ENCODE measurements at places on chromosomes 1 and 21.
A peak's percentile ranks its signal among the peaks of the same experiment; 100 is the strongest.

DNA sequence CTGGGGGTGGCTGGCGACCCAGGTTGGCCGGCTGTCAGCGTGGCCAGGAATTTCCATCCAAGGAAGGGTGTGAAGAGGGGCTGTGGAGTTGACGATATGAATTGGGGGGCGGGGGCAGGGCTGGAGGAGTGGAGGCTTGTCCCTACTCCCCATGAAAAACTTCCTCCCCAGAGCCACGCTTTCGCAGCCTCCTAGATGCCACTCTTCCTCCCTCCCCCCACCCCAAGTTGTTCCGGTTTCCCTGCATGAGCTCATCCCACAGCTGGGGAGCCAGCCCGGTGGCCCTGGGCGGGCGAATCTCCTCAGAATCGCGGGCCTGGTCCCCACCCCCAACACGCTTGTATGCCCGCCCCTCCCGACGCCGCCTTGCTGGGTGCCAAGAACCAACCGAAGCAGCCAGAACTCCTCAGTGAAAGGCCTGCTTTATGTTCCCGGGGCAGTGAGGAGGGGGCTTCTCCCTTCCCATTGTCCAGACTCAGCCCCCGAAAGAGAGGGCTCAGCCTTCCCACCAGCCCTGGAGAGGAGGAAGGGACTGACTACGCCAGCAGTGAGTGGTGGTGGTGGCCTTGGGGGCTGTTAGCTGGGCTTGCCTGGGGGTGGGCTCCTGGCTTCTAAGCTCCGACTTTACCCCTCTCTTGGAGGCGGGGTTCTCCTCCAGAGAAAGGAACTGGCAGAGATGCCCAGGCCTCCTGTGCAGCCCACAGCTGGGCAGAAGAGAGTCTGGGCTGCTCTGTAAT lies 1.8 kb upstream of the CSMD2 start:
- no peak for DNase-seq

GRCh38 chr1:16187748-16188401 lies 24.6 kb downstream of the ARHGEF19 start:
- peak; percentile 5 for DNase-seq

DNA sequence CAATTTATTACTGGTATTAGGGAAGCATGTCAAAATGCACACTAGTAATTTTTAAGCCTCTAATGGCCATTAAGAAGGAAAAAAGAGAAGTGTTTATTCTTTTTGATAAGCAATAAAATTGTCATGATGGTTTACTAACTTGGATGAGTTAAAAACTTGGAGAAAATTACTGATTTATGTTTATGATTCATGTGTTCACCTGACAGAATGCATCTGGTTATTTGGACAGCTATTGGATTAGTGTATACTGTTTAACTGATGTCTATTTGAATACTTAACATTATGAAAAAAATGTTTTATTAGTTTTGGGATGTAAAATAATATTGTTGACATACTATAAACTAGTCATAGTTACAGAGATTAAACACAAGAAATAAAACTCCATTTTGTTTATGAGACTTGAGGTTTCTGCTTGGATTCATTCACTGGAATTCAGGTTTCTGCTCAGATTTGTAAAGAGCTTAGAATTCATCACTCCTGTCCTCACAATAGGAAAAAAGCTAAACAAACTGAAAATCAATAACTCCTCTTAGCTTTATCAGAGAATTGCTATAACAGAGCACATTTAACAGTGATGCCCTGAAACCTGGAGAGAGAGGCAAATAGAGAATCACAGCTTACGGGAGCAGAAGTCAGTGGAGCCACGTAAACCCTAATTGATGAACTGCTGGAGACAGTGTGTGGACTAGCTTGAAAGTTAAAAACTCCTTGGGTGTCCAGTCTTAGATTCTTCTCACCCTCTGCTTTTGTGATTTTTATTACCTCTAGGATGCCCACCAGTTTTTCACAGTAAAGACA lies 56.7 kb downstream of the RALGPS2 start:
- no peak for DNase-seq

DNA sequence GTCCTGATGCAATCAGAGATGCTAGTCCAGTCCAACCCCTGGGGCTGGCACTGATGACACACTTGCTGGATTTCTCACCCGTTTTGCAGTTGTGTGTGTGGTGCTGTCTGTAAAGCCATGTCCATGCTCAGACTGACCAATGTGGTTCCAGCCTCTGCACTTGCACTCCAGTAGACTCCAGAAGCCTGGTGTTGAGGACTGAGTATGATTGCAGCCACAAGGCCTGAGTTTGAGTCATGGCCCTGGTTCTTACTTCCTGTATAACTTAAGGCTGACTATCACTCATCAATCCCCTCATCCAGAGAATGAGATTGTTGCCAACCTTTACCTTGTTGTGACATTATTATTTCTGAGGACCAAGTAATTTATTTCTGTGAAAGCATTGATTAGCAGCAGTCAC lies 34.8 kb upstream of the IKBKE start:
- DNase-seq: no peak

GRCh38 chr1:45686288-45687013 lies at the start of gene GPBP1L1:
GPBP1L1 (minus strand) TSS chr1:45686533; CDS start chr1:45659087, 27,446 bp downstream.
- peak; percentile 93 for DNase-seq

DNA sequence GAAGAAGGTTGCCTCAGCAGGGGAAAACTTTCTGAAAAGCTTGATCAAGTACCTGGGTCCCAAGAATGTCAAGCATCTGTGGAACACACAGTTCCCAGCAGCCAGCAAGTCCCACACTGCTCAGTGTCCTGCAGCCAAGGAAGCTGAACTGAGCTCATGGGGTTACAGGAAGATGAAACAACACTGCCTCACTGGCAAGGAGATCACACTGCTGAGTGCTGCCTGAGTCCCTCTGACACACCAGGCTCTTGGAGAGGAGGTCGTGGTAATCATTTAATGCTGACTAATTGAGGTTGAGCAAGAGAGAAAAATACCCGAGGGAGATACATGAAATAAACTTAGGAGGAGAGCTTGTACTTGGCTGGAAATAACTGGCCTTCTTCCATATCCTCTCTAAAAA lies 75.2 kb downstream of the MPZL1 start:
- DNase-seq: no peak

DNA sequence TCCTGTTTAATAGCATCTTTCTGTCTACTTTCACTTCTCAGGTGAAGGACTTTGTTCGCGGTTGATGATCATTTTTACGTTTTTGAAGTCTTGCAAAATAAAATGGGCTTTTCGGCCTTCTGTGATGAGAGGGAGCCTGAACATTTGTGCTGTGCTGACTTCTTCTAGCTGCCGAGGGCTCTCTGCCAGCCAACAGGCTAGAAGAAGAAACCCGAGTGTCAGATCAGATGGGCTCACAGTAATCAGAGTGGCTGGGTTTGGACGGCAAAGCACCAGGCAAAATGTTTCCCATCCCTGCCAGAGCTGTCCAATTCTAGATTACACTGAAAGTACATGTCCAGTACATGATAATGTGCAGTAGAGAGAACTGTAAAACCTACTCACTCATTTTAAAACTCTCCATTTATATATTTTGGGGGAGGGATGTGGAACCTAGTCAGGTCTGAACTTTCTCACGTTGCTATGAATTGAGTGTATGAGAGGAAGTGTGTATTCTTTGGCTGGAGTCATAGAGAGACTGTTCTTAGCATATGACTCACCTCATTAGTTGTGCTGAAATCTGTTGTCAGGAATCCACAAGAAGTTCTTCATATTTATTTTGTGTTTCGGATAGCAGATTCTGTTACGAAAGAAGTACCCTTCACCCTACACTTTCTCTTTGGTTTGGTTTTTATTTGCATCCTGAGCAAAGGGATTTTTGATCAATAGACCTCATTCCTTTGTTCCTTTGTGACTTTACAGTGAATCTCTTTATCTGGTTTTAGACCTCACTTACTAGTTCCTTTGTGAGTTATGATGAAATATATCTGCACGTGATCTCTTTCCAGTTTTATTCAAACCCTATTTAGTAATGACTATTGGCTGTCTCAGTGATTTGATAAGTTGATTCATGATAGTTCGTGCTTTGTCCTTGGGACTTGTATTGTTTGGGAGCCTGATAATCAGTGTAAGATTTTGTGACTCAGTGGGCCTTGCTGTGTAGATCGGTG lies 4.8 kb downstream of the ATP1A1 start:
- DNase-seq: no peak

- DNase-seq: no peak
These were observed 90.4 kb downstream of the BACH1 start for GRCh38 chr21:29389136-29389535.

DNA sequence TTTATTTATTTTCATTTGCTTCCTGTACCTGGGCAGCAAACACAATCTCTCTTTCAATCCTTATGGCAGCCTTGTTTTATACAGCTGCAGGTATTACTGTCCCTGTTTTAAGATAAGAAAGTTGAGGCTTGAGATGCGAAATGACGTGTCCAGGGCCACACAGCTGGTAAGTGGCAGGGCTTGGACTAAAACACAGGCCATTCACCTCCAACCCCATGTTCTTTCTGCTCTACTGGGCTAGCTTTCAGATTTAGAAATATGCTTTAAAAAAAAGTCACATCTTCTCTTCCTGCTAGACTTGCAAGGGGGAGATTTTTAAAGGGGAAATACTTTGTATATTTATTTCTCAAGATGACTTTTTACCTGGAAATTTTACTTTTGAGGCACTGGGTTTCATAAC lies 62.8 kb downstream of the CNST start:
- DNase-seq: no peak

DNA sequence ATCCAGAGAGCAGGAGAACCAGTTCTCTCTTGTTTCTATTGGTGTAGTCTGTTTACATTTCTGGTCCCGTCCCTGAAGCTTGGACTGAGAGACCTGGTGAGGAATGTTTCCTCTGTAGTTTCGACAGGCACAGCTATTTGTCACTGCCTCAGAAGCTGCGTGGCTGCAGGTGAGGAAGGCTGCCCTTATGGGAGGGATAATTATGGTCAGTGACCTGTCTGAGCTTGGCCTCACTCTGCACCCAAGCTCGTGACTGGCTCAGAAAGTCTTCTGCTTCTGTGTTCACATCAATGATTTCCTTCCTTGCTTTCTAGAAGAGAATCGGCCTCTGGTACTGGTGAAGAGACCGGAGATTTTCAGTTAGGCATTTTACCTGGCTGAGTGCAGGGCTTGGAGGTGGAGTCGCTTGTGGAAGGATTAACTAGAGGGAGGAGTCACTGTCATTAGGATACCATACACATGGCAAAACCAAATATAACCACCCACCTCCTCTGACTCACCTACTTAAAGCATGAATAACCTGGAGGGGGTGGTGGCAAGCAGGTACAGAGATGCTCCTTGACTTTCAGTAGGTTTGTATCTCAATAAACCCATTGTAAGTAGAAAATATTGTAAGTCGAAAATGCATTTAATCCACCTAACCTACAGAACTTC lies 19.9 kb upstream of the WDR26 start:
- no peak for DNase-seq

DNA sequence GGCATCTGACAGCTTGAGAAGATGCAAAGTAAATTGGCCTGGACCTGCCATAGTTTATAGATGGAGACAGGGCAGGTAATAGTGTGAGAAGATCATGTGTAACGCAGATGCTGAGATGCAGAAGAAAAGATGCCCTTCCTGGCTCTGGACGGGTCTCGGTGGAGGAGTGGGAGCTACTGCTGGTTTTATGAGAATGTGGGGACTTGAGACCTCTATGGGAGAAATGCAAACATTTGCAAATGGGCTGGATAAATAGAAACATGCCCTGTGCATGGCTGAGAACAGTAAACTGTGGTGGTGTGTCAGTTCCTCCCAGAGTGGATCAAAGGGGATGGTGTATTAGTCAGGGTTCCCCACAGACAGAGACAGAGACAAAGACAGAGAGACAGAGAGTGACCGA lies 21.9 kb downstream of the UBASH3A start:
- no peak for DNase-seq

DNA sequence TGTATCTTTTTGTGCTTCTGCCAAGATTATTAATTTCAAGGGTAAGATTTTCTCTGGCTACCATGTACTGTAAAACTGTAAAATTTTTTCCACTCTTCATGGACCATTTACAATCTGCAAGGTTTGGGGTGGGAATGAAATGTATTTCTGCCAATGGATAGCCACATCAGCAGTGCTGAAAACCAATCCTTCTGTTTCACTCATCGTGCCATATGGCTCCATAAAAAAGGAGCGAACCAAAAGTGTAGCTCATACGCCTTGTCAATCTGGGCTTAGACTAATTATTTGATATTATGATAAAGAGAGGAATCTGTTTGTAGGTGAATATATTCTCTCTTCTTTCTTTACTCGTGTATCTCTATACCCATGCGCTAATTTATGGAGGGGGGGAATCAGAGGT lies 3.0 kb upstream of the SLC44A5 start:
- DNase-seq: no peak

GRCh38 chr1:201307231-201307630 lies 23.9 kb downstream of the PKP1 start:
- no peak for DNase-seq

DNA sequence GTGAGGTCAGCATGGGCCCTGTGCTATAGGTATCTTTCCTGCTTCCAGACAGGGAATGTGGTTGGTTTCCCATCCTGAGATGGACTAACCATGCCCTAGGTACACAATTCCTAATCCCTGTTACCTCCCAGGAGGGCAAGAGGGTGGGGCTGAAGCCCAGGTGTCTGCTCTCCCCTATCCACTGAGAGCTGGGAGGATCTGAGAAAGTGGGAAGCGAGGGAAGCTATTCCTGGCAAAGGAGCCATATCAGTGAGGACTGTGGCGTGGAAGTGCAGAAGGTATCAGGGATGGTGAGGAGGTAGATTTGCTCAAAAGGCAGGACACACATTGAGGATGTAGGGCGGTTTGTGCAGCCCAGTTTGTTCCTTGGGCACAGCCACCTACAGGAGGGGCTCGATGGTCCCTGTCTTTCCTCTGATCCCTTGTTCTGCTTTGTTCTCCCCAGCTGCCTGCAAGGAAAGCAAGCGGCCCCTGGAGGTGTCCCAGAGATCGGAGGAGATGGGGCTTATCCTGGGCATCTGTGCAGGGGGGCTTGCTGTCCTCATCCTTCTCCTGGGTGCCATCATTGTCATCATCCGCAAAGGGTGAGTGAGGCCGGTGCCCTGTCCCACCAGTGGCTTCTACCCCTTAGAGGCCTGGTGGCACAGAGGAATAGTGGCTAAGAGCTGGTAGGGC lies 48.1 kb downstream of the PTPRU start:
- DNase-seq: no peak

DNA sequence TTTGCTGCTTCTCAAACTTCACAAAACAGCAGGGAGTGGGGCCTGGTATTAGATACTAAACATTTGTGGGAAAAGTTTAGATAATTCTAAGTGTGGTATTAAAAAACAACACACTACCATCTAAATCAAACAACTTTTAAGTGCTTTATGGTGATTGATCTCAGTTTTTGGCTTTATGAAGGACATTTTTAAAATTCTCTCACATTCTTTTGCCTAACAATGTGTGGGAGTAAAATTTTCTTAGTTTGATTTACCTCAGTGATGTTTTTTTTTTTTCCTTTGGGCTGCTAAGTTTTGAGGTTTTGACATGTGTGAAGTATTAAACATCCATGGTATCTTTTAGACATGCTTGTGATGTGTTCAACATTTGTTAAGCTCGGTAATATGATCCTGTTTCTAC lies 116.2 kb downstream of the DISP1 start:
- DNase-seq: no peak
